ENCODE measurements at places on chromosomes 5 and 9. TPM values are rescaled to one million over a fixed set of nuclear protein-coding genes. Genes with fewer than 3 reads are reported as not detected.

SMIM33 gene
- not detected for total RNA-seq

DNAI1 gene
- not detected for total RNA-seq

ERMP1 gene
- 17.0 TPM for total RNA-seq

LMX1B gene
- not detected for total RNA-seq

FREM1 gene
- not detected for total RNA-seq

SPACA9 gene
- 0.29 TPM for total RNA-seq

SLC23A1 gene
- total RNA-seq = not detected

CTNNA1 gene
- total RNA-seq = 485 TPM

- no peak for DNase-seq
Measured at GRCh38 chr9:126390923-126391322, 64.3 kb downstream of the MVB12B start.

DNA sequence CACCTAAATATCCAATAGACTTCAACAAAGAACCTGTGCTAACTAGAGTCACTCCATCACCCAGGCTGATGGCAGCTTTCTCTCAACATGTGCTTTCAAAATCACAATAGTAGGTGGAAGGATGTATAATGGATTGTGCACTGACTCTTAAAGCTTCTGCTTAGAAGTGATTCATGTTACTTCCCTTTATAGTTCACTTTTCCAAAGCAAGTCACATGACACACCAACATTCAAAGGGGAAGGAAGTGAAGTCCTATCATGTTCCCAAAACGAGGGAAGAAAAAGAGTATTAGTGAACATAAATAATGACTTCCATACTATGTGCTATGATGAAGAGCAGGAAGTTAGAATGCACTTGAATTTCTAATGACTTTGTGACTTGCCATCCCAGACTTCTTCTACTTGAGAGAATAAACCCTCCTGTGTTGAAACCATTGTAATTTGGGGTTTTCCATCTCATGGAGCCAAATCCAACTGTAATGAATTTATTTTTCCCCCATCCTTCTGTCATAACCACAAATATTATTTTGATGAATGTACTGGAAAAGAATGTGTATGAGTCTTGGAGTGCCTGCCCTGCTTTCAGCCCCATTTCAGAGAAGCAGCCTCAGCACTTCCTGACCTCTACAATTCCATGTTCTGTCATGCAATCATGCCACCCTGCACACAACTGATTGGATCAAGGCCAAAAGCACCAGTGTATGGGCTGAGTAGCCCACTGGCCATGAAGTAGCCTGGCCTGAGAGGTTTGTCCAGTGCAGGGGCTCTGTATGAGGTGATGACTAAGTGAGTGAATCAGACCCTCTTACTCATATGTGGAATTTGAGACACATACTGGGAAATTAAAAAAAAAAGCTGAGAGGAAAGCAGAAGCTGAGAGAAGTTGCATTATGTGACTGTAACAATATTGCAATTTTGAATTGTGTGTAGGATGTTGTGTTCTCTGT lies 525.9 kb upstream of the CLINT1 start:
- no peak for DNase-seq

DNA sequence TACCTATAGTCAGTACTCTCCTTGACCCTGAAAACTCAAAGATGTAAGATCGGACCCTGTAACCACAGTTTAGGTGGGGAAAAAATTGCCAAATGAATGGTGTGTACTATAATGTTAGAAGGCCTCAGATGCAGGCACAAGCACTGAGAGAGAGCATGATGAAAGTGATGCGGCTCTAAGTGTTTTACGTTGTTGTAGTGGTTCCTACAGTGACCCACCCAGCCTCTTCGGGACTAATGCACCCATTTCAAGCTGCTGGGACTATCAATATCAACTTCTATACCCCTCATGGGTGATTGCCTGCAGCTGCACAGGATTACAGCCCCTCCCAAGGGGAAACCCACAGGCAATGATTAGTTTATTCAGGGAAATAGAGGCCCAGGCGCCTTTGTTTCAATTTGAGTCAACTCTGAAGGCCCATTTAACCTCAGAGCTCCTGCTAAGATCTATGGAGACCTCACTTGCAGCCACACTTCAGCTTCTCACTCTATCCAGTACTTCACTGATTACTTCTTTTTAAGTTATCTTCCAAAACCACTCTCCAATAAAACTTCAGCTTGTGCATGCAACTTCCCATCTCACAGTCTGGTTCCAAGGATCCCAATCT lies 340.7 kb downstream of the NR2F1-AS1 start:
- no peak for DNase-seq

DNA sequence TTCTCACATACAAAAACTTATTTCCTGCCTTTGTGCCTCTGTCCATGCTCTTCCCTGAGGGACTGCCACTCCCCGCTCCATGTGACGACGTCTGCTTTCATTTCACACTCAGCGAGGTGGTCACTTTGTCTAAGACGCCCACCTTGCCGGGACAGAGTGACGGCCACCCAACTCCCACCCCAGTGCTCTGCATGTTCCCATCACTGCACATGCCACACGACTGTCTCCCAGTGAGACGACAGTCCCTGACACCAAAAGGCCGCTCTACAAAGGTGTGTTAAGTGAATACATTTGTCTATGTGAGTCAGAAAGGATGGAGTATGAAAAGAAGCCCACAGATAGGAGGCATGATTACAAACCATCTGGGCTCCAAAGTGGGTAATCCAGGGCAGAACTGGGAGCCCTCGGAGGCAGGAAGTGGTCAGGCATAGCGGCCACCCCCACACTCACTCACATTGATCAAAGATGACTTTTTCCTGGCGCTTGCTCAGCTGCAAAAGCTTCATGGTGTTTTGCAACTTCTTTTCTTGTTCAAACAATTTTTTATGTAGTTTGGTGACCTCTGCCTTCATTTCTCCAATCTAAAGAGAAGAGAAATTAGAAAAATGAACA lies 185.8 kb downstream of the CDK5RAP2 start:
- no peak for DNase-seq

- DNase-seq = no peak
Measured at GRCh38 chr9:18594837-18595236, 120.9 kb downstream of the ADAMTSL1 start.

GRCh38 chr5:9502050-9502834 lies 43.6 kb downstream of the SEMA5A start:
- DNase-seq = peak; percentile 47

DNA sequence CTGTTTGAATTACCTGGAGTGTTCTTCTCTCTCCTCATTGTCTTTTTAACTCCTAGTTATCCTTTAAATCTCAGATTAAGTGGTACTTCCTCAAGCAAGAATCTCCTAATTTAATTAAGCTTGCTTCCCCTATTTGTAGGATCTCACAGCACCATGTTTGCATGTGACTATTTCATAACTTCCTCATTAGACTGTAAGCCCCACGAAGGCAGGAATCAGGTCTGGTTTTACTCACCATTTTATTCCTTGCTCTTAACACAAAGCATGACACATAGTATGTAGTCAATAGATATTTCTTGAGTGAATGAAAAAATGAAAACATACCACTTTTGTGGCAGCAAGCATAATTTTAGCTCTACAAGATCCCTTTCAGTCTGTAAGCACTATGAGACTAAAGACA lies 1.3 kb upstream of the ERMP1 start:
- no peak for DNase-seq

DNA sequence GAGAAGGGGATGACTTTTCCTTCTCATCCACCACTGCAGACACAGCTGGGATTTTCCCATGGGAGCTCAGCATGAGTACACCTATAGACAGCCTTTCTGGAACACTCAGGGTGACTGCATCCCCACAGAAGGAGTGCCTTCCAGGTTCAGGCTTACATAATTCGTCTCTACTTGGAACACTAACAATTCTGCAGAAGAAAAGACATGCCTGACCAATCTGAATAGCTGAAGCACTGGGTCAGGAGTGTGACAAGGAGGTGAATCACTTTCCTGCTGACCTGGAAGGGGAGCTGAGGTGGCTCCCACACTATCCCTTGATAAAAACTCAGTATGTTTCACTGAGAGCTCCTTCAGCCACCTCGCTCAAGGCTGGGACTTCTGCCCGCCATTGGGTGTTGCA lies 425.3 kb downstream of the TLR4 start:
- no peak for DNase-seq

DNA sequence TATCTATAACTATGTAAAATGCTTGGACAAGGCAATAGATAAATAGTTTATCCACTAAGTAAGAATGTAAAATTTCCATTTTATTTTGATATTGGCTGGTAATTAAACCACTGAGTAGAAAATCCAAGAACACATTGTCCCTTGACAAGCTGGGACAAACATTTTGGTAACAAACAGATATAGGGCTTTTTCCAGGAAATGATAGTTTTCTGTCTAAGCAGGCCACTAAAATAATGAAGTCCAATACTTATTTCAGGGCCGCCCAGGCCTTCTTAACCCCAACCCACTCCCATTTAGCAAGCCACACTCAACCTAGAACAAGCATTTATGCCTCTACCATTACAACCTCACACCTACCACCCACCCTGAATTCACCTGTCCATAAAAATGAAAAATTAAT lies 368.6 kb downstream of the PRELID2 start:
- DNase-seq = no peak

- DNase-seq = peak; percentile 52
Measured at GRCh38 chr9:130921300-130921988, 17.6 kb downstream of the FIBCD1 start.

GRCh38 chr5:178355671-178356070 lies 123.1 kb upstream of the PHYKPL start:
- DNase-seq = no peak

DNA sequence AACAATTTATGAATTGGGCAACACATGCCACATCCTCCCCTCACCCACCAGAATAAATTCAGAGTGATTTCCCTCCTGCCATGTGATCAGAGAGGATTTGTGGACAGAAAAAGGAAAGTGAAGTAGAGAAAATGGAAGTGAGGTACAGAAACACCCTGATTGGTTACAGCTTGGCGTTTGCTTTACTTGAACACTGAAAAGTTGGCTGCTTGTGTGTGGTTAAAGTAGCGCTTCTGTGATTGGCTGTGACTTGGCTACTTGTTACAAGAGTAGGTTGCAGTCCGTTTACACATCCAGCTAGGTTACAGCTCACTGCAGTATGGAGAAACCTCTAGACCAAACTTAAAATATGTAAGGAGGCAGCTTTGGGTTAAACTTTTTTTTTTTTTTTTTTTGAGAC lies 205.2 kb upstream of the ZNF608 start:
- DNase-seq = no peak

- peak; percentile 52 for DNase-seq
Measured at GRCh38 chr9:96618209-96619123, 1.2 kb downstream of the CDC14B start.

GRCh38 chr5:158739951-158740757 lies 359.6 kb downstream of the EBF1 start:
- no peak for DNase-seq

DNA sequence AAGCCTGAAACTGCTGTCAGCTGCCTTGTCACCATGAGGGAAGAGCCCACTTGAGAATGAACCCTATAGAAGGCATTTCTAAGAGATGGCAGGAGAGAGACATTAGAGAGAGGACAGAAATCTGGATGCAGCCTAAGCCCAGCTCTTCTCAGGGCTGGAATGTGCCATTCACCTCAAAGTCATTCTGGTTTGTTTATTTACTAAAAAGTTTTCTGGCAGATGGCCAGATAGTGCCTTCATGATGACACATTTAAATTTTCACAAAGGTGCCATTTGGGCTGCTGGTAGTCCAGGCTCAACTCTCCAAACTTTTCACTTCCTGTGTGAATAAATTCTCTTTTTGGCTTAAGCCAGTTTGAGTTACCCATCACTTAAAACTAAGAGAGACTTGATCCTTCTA lies 144.6 kb upstream of the ZNF366 start:
- no peak for DNase-seq

- DNase-seq = no peak
Measured at GRCh38 chr9:96462541-96462940, 12.6 kb downstream of the HABP4 start.

DNA sequence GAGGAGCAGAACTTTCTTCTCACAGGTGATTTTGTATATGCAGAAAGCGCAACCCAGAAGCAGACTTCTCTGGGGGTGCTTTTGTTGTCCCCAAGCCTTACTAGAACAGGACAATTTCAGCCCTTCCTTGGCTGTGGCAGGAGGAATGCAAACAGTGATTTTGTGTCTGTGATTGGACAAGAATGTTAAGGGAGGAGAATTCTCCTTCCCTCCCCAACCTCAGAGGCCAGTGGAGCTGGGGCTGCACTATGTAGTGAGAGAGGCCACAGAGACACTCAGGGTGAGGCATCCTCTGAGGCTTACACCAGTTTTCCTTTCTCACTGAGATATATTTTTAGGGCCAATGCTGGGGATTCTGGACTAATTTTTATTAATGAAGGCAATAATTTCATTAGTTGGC lies 58.8 kb downstream of the ZNF366 start:
- no peak for DNase-seq

GRCh38 chr9:134666831-134667230 lies 25.2 kb downstream of the COL5A1 start:
- DNase-seq = no peak

Measured in stomach (tissue), 19 donors.